Ascending aorta (tissue), 2 donors: ENCODE measurements at places on chromosomes 6 and 20.

DNA sequence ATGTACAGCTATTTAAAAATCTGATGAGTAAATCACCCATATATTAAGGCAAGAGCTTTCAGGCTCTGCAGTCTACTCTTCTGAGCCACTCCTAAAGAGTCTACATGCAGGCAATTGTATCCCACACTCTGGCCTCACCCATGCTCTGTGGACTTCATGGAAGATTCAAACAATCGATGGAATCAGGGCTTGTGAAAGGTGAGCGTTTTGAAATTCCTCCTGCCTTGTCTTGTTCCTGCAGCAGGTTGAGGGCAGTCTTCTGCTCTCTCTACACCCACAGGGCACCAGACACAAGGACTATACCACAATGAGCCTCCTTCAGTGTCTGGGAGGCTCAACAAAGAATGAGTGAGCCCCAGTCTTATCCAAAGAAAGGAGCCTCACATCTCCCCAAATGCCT lies 51.1 kb downstream of the TBC1D7 start:
- DNase-seq, result no peak

GRCh38 chr20:48696671-48697070 lies 131.1 kb downstream of the PREX1 start:
- no peak for DNase-seq

DNA sequence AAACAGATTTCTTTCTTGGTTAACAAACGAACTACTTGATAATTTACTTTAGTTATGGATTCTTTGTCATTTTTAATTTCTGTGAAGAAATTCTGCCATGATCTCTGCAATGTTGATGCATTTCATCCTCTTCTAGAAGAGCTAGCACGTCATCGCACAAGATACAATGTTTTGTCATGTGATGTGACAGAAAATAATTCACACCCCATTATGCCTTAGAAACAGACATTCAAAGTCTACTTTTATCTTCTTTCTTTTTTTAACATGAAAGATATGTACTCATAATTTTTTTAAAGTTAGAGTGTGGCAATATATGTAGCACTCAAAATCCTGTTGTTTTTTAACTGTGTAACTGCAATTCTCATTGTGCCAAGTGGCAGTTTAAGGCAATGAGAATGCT lies 39.6 kb upstream of the NELFCD start:
- no peak for DNase-seq

DNA sequence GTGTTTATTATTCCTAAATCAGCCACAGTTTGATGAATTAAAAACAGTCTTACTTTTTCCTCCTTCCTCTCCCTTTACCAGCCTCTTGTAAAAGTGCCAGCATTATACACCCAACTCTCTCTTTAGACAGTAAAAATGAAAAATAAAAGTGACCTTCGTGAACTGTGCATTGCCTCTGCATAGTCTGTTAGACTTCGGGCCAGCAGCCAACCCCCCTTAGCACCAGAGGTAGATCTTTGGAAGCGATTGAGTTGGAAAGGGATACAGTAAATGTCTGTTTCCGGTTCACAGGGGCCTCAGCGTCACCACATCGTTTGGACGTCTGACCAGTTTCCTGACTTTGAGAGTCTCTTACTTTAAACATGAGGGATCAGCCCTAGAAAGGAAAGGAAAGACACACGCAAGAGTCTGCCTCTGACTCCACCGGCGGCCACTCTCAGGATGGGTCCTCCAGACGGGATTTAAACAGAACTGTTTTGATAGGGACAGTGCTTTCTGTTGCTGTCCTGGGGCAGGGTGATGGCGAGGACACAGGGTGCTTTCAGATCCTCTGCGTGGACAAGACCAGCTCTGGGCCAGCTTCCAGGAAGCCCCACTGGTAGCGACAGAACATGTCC lies 206.6 kb upstream of the PREP start:
- no peak for DNase-seq

- no peak for DNase-seq
Observed at GRCh38 chr6:126015863-126016262, 29.5 kb downstream of the TRMT11 start.

DNA sequence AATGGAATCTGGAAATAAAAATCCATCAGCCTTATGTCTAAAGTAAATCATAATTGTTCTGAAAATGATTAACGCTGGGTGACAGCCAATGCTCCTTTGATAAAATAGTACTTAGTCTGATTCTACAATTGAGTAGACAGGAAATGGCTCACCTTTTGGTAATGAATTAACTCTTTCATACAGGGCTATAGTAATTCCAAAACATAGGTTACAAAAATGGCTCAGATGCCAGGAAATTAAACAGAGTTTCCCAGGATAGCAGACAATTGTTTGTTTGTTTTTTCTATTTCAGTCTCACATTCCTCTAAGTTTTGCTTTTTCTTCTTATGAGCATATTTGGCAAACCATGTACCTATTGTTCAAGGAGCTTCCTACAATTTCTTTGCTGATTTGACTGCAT lies 257.2 kb upstream of the EPHA7 start:
- no peak for DNase-seq

- DNase-seq, result peak; percentile 93
Observed at GRCh38 chr6:36735110-36736071, 37.8 kb downstream of the RAB44 start.

- DNase-seq, result no peak
Observed at GRCh38 chr20:8849990-8850389, 218.9 kb upstream of the PLCB4 start.

GRCh38 chr6:158303210-158303731 lies 9.0 kb upstream of the TULP4 start:
- DNase-seq, result no peak

GRCh38 chr6:69953491-69953890 lies 87.1 kb downstream of the COL19A1 start:
- no peak for DNase-seq

- DNase-seq, result no peak
Observed at GRCh38 chr20:17905544-17905943, 63.0 kb downstream of the SNX5 start.

DNA sequence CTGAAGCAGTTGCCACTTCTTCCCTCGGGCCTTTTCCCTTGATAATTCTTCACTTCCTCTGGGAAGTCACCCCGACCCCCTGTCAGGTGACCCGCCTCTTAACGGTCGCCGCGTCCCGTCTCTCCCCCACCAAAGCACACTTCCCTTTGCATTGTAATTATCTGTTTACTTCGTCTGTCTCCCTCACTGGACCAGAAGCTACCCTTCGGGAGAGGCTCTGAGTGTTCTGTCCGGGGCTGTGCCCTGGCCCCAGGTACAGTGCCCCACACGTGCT lies 771 bp upstream of the SNAI1 start:
- no peak for DNase-seq

GRCh38 chr6:135686784-135687301 lies 164.7 kb upstream of the PDE7B start:
- no peak for DNase-seq

- no peak for DNase-seq
Observed at GRCh38 chr6:34152042-34152524, 6.2 kb upstream of the GRM4 start.

- DNase-seq, result no peak
Observed at GRCh38 chr6:162638931-162639574, 88.5 kb downstream of the PRKN start.

DNA sequence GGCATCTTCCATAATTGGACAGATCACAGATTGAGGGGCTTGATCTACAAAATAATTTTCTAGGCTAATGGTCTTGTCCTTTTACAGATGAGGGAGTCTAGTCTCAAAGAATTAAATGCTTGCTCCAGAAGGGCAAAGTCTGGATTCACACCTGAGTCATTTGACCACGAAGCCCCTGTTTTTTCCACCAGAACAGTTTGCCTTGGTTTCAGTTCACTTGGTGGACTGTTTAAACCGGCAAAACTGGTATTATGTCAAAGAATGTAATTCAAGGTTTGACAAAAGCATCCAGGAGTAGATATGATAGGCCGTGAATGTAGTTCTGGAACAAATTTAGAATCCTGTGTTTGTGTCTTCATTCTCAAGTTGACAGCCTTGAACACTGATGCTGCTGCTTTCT lies 3.3 kb downstream of the MYO6 start:
- no peak for DNase-seq

DNA sequence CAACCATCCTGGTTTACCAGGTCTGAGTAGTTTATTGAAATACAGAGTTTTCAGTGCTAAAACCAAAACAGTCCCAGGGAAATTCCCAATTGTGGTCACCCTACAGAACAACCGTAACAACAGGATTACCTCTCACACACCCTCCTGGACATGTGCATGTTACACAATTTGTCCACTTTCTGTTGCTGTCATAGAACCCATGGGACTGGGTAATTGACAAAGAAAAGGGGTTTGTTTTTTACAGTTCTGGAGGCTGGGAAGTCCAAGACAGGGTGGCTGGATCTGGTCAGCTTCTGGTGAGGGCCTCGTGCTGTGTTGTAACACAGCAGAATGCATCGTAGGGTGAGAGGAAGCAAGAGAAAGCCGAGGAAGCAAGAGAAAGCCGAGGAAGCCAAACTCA lies 9.1 kb upstream of the ADA start:
- no peak for DNase-seq

DNA sequence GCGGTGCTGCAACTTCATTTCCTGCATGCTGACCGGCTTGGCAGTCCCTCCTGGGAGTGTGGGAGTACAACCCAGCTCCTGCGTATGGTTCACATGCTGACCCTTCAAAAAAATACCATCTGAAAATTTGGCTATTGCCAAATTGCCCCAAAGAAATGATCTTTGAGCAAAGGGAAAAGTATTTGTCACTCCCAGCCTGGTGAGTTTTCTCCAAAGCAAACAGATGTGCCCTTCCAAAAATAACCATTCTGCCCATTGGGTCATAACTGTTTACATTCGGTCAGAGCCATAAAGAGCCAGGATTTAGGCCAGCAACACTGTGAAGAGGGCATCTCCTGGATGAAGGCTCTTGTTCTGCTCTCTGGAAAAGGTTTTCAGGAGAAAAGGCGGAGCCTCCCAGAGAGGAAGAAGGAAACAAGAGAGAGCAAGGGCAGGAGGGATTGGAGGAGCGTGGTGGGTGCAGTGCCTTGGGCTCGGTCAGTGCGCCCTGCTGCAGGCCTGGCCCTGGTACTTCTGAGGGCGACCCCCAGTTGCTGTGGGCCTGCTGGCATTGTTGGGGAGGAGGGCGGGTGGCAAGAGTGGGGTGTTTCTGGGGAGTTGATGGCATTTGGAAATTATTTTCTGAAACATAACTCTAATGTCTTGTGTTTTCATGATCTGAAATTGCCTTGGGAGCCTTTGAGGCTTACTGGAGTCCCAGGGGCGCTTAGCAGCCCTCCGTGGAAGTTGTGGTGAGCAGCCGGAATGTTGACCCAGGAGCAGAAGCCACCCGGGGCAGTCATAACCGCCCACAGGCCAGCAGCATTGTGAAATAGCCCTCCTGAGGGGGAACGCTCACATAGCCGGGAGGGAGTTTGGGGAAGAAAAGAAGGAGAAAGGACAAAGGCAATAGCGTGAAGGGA lies 248.4 kb downstream of the MYLK4 start:
- DNase-seq, result no peak

- no peak for DNase-seq
Observed at GRCh38 chr6:37689381-37689780, 8.3 kb downstream of the MDGA1 start.

- no peak for DNase-seq
Observed at GRCh38 chr6:74439123-74439811, 743.3 kb downstream of the CD109 start.

- DNase-seq, result no peak
Observed at GRCh38 chr20:4256874-4257273, 241.5 kb upstream of the RNF24 start.

GRCh38 chr20:32651537-32651936 lies 22.2 kb downstream of the C20orf203 start:
- DNase-seq, result no peak

GRCh38 chr20:8432435-8433148 lies 300.5 kb downstream of the PLCB1 start:
- DNase-seq, result no peak

DNA sequence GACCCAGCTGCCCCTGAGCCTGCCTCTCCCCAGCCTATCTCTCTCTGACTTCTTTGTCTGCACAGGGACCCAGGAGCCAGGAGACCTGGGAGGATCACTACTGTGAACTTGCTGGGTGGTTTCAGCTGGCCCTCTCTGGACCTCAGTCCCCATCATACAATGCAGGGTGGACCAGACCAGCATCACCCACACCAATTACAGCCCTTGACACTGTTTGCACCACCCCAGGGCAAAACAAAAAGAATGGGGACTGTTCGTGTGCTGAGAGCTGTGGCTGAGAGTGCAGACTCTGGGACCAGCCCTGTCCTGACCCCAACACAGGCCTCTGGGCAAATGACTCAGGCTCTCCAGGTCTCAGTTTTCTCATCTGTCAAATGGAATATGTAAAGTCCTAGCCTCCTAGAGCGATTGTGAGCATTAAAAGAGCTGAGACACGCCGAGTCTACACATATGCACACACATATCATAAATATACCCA lies 25.4 kb downstream of the PTGIS start:
- DNase-seq, result no peak

DNA sequence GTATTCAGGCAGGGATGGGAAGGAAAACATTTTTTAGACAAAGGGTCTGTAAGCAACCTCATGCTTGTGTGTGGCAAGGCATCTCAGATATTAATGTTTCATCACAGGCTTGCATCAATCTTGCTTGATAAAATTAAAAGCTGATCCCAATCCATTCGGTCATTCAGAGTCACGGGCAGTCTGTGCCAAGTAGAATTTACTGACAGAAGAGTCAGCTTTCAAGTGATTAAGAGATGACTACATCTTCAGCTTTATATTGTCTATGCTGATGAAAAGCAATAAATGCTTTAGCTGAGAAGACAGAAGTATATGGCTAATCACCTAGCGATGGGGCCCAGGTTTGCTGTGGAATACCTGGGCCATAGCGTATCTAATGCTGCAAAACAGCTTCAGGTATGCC lies 3.5 kb downstream of the PLEKHG1 start:
- DNase-seq, result no peak

DNA sequence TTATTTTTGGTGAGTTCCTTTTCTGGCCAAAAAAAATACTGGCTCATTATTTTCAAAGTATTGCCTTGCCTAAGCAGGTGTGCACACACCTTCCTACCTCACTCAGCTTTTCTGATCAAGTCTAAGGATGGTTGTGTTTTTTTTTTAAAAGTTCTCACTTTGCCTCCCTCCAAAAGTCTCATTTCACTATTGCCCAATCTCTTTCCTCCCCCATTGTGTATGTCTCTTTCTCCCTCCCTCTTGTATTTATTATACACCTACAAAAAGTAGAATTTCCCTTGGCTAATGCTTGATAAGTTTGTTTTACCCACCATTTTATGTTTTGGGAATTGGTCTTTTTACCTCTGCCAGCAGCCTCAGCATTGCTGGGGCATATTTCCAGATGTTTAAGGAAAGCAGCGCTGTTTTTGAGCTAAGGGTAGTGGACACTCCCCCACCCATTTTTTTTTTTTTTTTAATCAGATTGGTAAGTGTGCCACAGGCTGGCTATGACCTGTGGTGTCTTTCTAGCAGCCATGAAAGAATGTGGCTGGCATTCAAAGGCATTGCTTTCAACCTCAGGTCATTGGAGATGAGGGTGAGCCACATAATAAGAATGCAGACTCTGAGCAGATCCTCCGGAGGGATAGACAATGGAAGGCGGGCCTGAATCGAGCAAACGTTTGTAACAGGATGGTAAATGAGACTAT lies 668.6 kb downstream of the UTRN start:
- no peak for DNase-seq

- no peak for DNase-seq
Observed at GRCh38 chr20:46723039-46723438, 13.6 kb downstream of the SLC2A10 start.

GRCh38 chr6:7198833-7199800 lies 91.4 kb downstream of the RREB1 start:
- DNase-seq, result no peak
